ENCODE measurements at places on chromosomes 1 and 21. TPM values are rescaled to one million over a fixed set of nuclear protein-coding genes. Genes with fewer than 3 reads are reported as not detected.

Gene SLC30A2
- not detected for total RNA-seq

Gene C1QB
- not detected for total RNA-seq

Gene CDC14A
- total RNA-seq = 2.2 TPM

Gene OR14C36
- not detected for total RNA-seq

Gene PLEKHN1
- 0.66 TPM for total RNA-seq

Gene RNF207
- total RNA-seq = 11.1 TPM

Gene WNT9A
- 1.3 TPM for total RNA-seq

Gene LIN9
- 1.9 TPM for total RNA-seq

Gene OR2T11
- total RNA-seq = not detected

Gene CHRM3
- 0.03 TPM for total RNA-seq

Gene IVL
- total RNA-seq = not detected

Gene SAMD11
- total RNA-seq = 1.9 TPM

Gene ANGPTL1
- total RNA-seq = 16.4 TPM

Gene RPTN
- total RNA-seq = not detected

Gene B3GALT2
- 0.92 TPM for total RNA-seq

Gene LAMB3
- total RNA-seq = 40.1 TPM

Gene DDAH1
- 56.8 TPM for total RNA-seq

Gene NPHS2
- not detected for total RNA-seq

Gene SLC22A15
- total RNA-seq = 5.0 TPM

Gene SPTA1
- total RNA-seq = under 0.01 TPM

Gene ADAR
- total RNA-seq = 97.7 TPM

Gene GNG4
- under 0.01 TPM for total RNA-seq

Gene SIK1
- 0.98 TPM for total RNA-seq

Gene GRIK3
- total RNA-seq = not detected

Gene AADACL4
- total RNA-seq = not detected

Gene SPRR1B
- not detected for total RNA-seq

Gene B3GALT6
- total RNA-seq = 28.5 TPM

Gene GPA33
- total RNA-seq = not detected

Gene UTS2
- total RNA-seq = not detected

Gene OR2L8
- total RNA-seq = not detected

Gene ANKRD45
- total RNA-seq = not detected

Gene ARHGEF10L
- 53.4 TPM for total RNA-seq

Gene SH2D2A
- 0.13 TPM for total RNA-seq

Gene CRTC2
- 6.7 TPM for total RNA-seq

Gene GBP1
- 12.4 TPM for total RNA-seq

Gene TMEM81
- 1.7 TPM for total RNA-seq

Gene TAS1R1
- total RNA-seq = 0.20 TPM
